ENCODE measurements at places on chromosomes 16 and 17.

DNA sequence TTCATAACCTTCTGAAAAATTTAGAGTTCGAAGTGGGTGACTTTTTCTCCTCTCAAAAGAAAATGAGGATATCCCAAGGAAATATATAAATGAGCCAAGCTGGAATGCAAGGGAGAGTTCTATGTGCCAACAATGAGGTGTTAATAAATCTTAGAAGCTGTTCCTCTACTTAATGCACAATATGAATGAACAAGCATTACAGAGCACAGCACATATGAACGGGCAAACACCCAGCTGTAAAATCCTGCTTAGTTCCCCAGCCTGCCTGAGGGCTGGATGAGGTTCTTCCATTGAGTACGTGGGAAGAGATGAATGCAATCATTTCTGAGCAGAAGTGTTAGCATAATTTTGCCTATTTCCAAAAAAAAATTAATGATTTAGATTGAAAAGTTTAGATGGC, 58.1 kb downstream of the WDR59 start:
- DNase-seq, result no peak

- DNase-seq, result peak; percentile 67
These were observed 32.4 kb downstream of the DCAKD start for GRCh38 chr17:45018848-45019711.

GRCh38 chr17:65790241-65790640, 228.8 kb upstream of the AXIN2 start:
- no peak for DNase-seq

DNA sequence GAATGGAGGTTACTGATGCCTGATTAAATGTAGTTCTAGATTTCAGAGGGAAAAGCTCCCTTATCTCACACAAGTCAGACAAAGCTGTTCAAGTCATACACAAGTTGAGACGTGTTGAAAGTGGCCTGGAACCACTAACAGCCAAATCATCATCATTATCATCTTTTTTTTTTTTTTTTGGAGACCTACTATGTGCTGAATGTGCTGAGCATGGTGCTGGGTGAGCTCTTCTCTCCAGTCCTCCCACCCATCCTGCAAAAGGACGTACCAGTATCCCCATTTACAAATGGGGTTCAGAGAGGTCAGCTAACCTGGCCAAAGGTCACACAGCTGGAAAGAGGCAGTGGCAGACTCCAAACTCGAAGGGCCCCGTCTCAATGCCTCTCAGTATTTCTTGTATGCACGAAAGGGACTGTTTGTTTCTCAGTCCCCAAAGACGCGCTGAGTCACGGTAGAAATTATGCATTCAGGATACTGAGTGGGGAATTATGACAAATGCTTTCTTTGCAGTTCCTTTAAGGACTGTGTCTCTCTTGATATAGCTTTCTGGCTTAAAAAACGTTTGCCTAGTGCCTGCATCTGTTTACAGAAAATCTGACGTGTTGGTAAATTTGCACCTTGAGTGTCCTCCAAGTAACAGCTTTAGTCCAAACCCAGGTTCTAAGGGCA, 235.5 kb downstream of the XYLT1 start:
- no peak for DNase-seq

DNA sequence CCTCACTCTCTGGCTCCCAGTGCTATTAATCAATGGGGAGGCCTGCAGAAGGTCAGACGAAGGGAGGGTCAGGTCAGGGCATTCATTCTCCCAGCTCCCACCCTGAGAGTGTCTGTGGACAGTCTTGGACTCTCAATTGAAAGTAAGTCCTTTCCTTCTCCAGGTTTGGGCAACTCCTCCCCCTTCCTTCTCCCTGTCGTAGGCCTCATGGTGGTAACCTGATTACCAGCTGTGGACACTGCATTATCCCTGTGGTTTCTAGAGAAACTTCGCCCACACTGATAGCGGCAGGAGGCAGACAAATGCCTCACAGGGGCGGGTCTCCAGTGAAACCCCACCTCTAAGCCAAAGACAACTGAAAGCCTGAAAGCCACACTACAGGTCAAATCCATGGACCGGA, 57.7 kb upstream of the SLC25A19 start:
- peak; percentile 24 for DNase-seq

DNA sequence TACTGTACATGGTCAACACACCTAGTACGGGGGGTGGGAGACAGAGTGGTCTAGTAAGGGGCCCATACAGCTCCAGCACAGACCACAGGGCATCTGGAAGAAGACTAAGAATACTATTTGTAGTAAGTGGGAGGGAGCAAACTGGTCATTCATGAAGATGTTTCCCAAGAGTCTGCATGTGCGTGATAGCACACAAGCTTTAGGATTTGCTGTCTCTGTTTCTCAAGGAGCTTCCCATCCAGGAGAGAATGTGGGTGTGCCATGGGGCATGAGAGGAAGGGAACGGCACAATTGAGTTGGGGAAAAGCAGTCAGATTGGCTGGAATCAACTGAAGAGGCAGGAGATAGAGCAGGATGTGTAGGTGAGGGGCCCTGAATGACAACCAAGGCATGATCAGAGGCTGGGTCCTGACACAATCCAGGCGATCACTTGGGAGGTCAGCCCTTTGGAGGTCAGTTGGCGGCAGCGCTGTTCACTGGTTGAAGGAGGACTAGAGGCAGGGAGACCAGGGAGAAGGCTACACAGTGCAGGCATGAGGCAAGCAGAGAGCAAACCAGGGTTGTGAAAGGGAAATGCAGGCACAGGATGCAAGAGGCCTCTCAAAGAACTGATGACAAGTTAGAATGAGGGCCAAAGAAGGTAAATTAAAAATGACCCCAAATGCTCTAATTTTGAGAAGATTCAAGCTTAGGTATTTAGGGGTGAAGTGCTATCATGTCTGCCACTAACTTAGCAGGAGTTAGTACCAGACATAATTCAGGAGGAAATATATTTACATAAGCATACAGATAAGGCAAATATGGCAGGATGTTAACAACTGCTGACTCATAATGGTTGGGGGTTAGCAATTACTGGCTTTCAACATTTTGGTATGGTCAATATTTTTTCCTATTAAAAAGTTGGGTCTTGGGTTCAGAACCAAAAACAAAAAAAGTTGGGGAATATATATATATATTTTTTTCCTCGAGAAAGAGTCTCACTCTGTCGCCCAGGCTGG, 10.3 kb downstream of the UBE2O start:
- no peak for DNase-seq

DNA sequence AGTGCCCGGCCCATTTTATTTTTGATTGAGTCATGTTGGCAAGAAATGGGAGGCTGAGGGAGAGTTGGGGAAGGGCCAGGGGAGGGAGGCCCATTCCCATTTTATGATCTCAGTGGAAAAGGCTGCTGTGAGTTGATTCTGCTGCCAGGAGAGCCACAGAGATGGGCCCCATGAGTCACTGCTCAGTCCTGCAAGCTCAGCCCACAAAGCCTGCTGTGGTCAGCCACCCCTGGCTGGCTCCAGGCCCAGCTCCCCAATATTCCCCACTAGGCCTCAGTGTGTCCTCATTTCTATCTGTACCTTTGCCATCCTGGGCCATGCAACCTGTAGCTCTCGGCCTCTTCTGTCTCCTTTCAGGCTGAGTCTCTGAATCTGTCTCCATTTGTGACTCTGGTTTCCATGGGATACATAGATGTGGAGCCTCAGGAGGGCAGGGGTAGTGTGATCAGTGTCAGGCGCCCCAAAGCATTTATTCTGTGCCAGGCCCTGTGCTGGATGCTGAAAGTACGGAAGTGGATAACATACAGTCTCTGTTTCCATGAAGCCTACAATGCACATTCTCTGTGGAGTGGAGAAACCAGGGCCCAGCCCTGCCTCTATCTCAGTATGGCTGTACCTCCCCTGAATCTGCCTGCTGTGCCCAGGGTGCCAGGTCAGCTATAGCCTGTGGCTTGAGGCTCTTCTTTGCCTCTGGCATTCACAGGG, 1.9 kb upstream of the PLEKHG4 start:
- no peak for DNase-seq

DNA sequence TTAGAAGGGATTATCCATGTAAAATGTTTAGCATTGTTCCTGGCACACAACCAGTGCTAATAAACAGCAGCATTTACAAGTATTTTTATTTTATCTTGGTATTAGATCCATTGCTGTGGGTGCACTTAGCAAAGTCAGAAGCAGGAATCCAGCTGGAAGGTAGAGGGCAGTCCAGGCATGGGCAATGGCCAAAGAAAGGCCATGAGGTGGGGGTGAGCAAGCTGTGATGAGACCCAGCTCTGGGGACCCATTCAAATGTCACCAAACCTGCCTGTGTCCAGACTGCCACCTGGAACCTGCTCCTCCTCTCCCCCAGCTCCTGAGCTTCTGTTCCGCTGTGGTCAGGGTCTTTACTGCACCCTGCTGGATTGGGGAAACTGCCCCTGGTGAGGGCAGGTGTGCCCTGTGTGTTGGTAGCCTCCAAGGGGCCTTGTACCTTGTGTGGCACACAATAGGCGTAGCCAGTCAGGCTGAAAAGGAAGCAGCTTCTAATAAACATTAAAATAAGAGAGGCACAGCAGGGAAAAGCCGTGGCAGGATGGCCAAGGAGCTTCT, 118.0 kb upstream of the CRHR1 start:
- no peak for DNase-seq

DNA sequence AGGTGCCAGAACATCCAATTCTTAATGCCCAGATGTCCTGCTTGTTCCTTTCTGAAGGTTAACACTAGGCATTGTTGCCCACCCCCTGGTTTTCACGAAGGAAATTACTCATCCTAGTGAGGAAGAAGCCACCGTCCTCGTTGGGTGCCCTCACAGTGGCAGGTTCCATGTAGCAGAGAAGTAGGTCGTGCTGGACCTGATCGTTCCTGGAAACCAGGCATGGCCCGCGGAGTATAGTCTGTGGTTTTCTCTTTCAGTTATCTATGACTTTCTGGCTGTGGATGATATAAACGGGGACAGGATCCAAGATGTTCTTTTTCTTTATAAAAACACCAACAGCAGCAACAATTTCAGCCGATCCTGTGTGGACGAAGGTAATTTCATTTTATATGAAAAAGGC, 16.5 kb downstream of the RGS11 start:
- no peak for DNase-seq

- no peak for DNase-seq
These were observed 32.7 kb downstream of the CMC2 start for GRCh38 chr16:80973991-80974390.

- peak; percentile 50 for DNase-seq
These were observed 21.4 kb downstream of the ADORA2B start for GRCh38 chr17:15966183-15966878.

DNA sequence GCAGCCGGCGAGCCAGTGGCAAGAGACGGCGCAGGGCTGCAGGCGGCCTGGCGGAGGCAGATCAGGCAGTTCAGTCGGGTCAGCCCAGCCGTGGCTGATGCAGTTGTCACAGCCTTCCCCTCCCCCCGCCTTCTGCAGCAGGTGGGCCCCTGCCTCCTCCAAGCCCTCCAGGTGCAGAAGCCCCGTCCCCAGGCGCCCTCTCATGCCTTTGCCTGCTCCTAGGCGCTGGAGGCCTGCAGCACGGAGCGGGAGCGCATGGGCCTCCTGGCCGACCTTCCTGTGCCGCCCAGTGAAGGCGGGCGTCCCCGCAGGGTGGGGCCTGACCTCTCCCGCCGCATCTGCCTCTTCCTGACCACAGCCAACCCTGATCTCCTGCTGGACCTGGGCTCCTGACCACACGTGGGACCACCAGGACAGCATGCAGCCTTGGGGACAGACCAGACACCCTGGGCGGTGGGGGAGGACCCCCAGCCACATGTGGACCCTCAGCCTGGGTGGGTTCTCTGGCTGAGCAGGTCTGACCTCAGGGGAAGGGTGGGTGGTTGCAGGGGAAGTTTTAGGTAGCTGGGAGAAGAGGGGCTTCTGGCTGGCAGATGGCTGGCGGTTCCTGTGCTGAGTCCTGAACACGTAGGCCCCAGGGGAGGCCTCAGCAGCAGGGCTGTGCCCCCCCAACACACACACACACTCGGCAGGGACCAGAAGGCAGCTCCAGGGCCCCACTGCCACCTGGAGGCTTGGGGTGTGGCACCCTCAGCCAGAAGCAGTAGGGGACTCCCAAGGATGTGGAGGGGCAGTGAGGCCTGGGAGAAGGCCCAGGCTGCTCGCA, 3.1 kb upstream of the MRPS34 start:
- DNase-seq, result no peak

GRCh38 chr17:77321649-77322513, 181.1 kb downstream of the SEC14L1 start:
- DNase-seq, result no peak

- DNase-seq, result no peak
These were observed 48.0 kb upstream of the CDYL2 start for GRCh38 chr16:80852261-80852872.

DNA sequence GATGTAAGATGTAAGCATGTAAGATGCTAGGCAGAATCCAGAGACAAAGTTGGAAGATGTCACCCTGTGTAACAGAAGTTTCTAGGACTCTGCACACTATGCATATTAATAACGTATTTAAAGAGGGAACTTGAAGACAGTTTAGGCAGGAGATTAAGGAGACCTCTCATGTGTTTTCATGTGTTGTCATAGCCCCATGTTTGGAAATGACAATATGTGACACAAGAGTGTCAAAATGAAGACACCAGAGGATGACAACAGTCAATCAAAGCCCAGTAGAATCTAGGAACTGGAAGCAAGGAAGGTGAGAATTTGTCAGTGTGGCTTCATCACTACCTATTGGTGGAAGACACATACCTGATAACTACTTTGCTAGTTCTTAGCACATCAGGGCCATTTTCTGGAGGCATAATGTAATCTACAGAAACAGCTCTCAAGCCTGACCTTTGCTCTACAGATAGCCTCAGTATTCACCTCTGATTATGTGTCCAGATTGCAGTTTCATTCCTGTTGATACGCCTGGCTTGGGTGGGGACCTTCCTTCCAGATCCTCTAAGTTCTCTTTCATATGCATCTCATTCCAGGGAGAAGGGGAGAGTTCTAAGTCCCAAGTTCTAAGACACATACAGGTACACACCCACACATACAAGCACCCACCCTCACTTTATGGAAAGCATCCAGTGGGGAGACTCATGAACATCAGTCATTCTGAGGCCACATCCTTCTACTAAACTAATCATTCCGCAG, 26.3 kb downstream of the PMP22 start:
- DNase-seq, result no peak

DNA sequence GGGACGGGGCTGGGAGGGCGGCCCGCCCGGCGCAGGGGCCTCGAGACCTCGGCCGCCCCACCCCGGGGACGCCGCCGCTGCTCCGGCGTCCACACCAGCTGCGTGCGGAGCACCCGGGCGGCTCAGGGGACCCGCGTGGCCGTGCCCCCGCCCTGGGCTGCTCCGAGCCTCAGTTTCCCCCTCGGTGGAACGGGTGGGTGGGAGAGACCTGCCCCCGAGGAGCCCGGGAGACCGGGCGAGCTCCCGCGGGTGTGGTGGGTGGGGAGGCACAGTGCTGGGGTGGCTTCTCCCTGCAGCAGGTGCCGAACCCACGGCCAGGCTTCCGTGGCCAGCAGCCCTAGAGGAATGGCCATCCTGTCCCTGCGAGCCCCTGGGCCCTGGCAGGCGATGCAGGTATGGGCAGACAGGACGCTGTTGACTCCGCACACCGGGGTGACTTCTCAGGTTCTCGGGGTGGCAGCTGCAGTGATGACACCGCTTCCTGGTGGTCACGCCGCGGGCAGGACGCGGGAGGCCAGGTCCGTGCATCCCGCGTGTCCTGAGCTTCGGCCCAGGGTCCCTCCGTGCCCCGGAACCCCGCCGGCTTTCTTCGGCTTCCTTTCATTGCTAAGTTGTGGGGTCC, 677 bp downstream of the DEF8 start:
- no peak for DNase-seq

DNA sequence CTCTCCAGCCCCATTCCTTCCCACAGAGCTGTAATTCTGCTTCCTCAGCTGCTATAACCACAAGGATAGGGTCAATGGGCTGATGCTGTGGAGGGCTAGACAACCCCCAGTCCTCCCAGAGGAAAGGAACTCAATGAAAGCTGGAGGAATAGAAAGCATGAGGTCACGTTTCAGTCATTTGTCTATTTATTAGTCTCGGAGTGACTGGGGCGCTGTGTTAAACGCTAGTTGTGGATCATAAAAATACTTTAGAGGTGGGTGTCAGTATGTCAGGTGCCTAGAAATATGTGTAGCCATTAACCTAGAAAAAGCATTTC, 787 bp upstream of the CCL3L1 start:
- DNase-seq, result no peak
